Stimulated activated CD8-positive, alpha-beta memory T cell treated with anti-CD3 and anti-CD28 coated beads, Interleukin-7, amount 100 ng/mL, for 1 hour (primary cell): ENCODE measurements at places on chromosomes 4 and X.

- no peak for DNase-seq
Measured at GRCh38 chrX:106457802-106458201, 154.0 kb upstream of the RADX start.

DNA sequence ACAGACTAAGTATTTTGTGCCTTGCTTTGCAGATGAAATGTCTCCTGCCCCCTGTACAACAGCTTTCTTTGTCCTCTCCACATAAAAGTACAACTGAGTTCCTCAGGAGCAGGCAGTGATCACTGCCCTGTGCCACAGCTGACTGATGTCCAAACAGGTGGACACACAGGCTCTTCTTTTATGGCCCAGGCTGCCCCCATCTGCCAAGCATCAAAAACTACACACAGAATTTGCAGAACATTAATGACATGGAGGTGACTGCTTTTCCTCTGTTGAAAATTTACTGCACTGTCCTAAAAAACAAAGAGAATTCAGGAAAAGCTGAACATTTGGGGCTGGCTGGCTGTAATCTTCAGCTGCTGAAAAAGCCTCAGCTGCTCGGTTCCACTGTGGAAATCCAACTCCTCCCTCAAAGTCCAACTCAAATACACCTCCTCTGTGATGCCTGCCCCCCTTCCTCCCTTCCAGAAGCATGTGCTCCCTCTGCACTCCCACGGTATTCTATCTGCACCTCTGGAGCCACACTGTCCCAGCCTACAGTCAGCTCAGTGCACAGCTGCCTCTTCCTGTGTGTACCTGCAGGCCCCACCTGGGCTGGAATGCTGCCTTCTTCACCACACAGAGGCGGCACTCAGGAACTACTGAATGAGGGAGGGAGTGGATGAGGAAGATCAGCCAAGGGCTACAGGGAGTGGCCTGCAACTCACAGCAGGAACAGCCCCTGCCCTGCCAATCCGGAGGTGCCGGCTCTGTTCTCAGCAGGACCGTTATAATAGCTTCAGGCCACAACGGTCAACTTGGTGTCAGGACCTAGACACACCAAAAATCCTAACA is 10.3 kb downstream of the AFAP1 start:
- DNase-seq, result no peak

DNA sequence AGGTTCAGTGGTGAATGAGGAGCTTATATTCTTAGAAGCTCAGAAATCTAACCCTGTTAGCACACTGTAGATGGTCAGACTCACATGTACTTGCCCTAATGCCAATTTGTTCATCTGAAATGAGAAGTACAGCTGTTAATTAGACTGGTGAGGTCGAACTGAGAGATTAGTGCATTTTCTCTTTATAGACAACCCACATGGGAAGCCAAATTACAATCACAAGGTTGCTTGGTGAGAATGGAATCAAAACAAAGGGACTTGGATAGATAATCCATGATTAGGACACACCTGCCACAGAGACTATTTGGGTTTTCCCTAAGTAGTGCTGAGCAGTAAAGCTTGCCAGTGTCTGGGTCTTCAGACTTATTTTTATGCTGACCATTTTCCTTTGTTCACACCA is 88.3 kb downstream of the POLA1 start:
- DNase-seq, result no peak

- no peak for DNase-seq
Measured at GRCh38 chr4:91118597-91118996, 991.4 kb downstream of the CCSER1 start.

DNA sequence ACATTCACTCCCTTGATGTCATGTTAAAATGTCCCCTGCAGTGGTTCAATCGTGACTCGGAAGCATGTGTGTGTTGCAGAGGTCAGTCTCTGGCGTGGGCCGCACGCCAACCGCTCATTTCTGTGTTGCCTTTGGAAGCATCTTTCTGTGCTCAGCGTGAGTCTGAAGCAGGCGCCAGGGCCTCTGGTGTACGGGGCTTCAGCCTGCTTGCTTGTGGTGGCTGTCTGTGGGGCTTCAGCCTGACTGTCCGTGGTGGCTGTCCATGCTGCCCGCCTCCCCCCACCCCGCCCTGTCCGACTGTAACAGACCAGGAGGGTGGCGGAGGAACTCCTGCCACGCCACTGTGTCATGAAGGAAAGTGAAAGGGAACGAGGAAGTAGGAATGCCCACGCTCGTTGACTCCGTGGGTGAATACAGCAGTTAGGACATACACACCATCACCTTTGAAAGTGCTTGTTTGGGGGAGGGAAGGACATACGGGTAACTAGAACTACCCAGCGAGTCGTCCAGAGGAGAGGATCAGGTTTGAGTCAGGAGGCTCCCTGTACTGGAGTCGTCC is 14.7 kb upstream of the CLCN4 start:
- no peak for DNase-seq

- no peak for DNase-seq
Measured at GRCh38 chrX:8349816-8350544, 114.7 kb upstream of the VCX3B start.

GRCh38 chrX:138866643-138867042 is 155.1 kb upstream of the FGF13 start:
- DNase-seq, result no peak

- no peak for DNase-seq
Measured at GRCh38 chrX:39377157-39377556, 575.9 kb downstream of the MID1IP1 start.

- no peak for DNase-seq
Measured at GRCh38 chrX:41667631-41668030, 21.1 kb upstream of the GPR34 start.

DNA sequence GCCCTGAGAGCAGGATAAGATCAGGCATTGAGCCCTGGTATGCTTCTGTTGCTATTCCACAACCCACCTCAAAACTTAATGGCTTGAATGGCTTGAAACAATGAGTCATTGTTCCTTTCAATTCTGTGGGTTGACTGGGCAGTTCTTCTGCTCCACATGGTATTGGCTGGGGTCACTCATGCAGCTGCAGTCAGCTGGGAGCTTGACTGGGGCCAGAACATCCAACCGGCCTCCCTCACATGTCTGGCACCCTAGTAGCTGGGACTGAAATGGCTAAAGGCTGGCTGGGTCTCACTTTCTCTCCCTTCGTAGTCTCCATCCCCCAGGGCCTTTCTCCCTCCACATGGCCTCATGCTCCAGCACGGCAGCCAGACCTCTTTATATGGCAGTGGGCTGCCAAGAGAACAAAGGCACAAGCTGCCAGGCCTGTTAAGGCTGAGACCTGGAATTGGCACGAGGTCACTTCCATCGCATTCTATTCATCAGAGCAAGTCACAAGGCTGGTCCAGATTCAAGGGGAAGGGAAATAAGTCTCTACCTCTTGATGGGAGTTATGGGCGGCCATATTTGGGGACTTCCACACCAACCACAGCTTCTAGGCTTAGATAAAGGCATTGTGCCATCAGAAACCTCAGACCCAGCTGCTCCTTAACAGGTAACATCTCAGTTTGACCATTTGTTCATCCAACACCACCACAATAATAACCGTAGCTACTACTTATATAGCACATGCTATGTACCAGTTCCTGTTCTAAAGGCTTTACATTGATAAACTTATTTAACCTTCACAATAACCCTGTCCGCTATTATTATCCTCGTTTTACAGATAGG is 159.7 kb upstream of the ATP6AP2 start:
- DNase-seq, result no peak
